ENCODE measurements at places on chromosomes 3 and 15. TPM values are rescaled to one million over a fixed set of nuclear protein-coding genes. Genes with fewer than 3 reads are reported as not detected.

ASB14 gene
- not detected for total RNA-seq

GRCh38 chr3:12768579-12769527, 9.8 kb upstream of the TMEM40 start:
- DNase-seq, result no peak

DNA sequence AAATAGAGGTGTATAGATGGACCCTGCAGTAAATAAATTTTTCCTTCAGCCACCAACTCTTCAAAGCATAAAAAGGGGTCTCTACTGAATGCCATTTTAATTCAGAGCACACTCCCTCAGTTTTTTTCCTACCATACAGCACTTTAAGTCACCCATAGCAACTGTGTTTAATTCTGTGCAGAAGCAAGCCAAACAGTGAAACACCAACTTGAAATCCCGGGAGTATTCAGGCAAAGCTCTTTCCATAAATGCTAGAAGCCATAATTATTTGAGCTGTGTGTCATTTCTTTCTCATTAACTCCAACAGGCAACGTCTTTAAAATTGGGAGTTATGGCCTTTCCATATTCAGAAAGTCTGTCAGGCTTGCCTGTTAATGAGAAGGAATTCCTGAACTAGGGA, 562.1 kb downstream of the GRM7 start:
- no peak for DNase-seq

DNA sequence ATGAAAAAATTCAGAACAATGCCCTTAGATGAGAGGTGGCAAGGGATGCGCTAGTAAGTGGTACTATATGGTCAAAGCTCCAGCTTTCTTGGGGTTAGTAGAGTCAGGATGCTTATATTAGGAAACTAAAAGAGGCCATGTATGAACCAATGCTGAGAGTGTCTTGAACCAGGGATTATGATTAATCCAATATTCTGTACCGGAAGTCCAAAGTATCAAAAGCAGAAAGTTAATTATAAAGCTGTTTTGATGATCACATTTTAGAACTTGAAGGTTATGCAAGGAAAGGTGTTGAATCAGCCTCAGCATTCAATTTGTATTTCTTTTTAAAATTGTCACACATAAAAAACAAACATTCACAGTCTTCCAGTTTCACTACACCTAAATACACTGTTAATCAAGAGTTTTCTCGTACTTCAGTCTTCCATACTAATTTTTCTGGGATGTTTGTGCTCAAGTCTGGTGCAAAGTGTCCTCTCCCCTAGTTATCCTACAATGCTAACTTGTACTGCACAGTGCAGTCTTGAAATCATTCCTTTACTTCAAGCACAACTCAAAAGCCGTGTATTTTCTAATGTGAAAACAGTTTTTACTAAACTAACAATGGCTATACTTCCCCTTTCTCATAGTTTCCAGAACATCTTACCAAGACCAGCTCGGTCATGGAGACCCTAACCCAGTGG, 10.7 kb upstream of the FAH start:
- no peak for DNase-seq

NEIL1 gene
- 0.72 TPM for total RNA-seq

DNA sequence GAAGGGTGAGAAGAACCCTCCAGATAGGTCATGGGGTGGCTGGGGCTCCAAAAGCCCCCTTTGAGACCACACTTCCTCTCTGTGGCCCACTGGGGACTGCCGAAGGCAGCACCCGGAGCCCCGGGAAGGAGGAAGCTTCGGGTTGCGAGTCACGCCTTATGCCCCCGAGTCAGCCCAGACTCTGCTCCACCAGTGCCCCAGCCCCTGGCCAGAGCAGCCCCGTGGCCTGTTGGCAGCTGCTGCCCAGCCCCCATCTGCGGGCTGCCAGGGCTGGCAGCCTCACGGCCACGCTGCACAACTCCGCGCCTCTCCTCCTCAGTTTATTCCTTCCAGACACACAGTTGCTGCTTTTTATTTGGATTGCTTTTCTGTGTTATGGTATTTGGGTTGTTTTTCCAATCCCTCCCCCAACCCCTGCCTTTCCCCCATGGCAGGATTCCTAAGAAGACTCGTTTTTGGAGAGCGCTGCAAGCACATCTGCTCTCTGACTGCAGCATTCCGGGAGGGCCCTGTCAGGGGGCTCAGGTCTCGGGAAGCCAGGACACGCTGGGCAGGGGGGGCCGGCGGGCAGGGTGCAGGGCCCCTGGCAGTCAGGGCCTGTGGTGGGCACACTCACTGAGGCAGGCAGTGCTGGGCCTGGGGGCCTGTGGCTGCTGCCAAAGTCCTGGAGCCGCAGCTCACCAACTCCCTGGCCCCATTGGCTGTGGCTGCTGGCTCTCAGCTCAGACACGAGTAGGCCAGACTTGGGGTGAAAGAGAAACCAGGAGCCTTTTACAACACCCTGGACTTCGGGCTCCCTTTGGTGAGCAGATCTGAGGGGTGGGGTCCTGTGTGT, 20.2 kb downstream of the MAGEF1 start:
- DNase-seq, result no peak

GUCA1C gene
- total RNA-seq, result not detected

DNA sequence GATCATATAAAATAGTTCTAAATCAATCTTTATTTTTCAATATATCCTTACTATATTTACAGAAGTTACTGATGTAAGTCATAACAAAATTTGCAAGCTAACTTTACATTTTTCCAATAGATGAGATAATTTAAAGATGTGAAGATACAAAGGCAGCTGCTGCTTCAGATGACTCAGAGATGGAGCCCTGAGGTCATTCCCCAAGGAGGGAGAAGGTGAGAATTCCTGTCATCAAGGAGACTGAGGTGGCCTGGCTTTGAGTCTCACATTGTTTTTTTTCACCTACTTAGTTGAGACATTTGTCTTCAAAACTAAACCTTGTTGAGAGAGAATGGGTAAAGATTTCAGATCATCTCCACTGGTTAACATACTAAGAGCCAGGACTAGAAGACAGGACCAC, 3.9 kb upstream of the SAMD7 start:
- no peak for DNase-seq

DNA sequence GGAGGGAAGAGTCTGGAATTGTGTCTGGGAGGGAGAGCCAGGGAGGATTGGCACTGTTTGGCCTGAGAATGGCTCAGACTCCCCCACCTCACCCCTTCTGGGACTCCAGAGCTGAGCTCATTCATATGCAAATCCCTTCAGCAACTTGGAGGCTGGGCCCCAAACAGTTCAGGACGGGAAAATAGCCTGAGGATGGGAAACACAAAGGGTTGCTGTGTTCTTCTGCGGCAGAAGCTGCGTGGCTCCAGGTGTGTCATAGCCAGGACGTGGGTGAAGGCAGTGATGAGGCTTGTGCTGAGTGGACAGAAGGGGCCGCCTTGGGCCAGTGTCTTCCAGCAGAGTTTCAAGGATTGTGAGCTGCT, 16.6 kb downstream of the MASP1 start:
- DNase-seq, result no peak

GRCh38 chr15:52737720-52738119, 52.4 kb downstream of the ONECUT1 start:
- DNase-seq, result no peak

DNA sequence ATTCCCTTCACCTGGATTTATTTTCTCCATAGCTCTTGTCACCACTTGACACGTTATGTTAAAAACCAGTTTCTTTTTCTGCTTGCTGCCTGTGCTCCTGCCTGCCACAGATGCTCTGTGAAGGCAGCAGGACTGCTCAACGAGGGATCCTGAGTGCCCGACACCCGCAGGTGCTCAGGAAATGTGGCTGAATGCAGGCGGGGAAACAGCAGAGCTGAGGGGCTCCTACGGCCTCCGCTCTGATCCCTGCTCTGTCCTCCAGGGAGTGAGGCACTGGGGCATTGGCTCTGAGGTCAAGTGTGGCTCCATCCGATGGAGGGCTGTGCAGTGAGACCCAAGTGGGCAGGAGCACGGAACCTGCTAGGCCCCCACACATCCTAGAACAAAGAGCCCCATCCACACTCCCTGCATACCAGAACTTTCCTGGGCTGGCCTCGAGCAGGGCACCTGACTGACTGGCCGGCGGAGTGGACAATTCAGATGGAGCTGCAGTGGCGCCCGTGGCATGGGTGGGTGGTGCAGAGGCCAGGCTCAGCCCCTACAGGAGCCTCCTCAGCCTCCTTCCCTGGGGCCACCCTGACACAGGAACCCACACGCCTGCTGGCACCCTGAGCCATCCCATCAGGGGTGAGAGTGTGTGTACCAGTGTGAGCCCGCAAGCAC, 27.9 kb downstream of the IQSEC1 start:
- no peak for DNase-seq

PPP2R3A gene
- 7.5 TPM for total RNA-seq

NME9 gene
- not detected for total RNA-seq

GRCh38 chr3:131564812-131565211, 62.0 kb upstream of the MRPL3 start:
- DNase-seq, result no peak
